Activated T-helper 17 cell treated with anti-CD3 and anti-CD28 coated beads, Interleukin-2, amount 50 U/mL, for 72 hours (primary cell): ENCODE measurements at places on chromosomes 11 and 22.

DNA sequence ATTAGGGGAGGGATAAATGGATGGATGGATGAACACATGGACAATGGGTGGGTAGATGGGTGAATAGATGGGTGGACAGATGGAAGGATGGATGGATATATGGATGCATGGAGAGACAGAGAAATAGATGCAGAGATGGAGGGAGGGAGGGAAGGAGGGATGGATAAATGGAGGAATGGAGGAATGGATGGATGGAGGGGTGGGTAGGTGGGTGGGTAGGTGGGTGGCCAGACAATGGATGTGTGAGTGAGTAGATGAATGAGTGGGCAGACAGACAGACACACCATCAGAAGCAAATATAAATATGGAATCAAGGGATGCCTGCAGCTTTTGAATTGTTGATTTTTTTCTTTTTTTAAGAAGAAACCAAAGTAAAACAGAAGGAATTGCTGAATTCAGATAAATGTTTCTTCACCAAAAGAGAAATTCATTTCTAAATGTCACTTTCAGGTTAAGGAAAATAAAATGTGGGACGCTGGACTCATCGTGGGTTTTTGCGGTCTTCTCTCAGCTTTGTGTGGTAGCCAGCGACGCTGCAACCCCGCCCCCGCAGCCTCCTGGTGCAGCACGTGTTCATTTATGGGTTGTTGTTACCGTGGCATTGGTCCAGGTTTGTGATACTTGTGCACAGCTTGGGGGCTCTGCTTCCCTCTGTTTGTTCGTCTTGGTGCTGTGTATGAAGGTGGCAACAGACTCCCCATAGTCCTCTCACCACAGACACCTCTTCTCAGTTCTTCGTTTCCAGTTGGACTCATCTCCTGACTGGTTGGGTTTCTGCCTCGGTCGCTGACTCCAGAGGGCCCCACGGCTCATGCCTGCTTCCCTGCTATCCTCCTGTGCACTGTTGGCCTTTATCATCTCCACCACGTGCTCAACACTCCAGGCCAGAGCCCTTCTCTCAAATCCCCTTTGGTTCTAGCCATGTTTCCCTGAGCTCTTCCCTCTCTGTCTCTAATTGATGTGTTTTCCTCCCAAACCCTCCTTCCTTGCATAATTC lies 76.4 kb downstream of the CDKN1C start:
- peak; percentile 18 for ATAC-seq

DNA sequence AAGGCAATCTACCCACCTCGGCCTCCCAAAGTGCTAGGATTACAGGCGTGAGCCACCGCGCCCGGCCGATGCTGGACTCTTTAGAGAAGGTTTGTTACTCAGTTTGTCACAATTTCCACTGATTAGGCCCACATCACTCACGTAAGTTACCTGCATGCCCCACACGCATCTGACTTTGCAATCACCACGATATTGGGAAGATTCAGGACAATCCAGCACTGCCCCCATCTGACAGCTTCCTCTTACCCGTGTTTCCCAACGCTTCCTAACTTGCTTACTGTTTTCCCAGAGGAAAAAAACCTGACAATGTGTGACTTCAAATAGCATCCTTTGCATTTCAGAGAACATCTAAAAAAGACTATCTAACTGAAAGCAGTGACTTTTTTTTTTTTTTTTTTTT lies 21.8 kb upstream of the EIF3M start:
- no peak for ATAC-seq

DNA sequence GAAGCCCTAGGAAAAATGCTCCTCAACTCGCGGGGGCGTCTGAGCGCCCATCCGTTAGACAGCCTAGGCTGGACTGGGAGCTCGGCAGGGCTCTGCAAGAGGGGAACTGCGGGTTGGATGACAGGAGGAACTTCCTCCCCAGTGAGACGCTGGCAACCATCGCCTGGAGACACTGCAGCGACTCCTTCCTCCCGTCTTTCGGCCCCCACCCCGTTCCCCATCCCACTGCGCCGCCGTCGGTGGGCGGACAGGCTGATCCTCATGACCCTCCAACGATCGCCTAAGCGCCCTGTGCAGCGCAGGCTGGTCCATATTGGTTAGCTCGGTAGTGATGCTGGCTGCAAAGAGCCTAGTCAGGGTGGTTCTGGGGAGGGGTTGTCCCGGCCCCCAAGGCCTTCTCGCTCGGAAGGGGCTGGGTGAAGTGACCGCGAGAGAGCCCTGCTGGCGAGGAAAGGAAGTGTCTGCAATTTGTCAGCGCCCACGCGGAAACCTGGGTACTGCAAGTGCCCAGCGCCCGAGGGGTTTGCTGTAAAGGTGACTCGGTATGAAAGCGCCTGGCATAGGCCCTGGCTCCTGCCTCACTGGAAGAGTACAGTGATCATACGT lies 638 bp downstream of the NRGN start:
- ATAC-seq = peak; percentile 64

GRCh38 chr11:66986178-66986545 lies 11.1 kb downstream of the C11orf86 start:
- no peak for ATAC-seq

DNA sequence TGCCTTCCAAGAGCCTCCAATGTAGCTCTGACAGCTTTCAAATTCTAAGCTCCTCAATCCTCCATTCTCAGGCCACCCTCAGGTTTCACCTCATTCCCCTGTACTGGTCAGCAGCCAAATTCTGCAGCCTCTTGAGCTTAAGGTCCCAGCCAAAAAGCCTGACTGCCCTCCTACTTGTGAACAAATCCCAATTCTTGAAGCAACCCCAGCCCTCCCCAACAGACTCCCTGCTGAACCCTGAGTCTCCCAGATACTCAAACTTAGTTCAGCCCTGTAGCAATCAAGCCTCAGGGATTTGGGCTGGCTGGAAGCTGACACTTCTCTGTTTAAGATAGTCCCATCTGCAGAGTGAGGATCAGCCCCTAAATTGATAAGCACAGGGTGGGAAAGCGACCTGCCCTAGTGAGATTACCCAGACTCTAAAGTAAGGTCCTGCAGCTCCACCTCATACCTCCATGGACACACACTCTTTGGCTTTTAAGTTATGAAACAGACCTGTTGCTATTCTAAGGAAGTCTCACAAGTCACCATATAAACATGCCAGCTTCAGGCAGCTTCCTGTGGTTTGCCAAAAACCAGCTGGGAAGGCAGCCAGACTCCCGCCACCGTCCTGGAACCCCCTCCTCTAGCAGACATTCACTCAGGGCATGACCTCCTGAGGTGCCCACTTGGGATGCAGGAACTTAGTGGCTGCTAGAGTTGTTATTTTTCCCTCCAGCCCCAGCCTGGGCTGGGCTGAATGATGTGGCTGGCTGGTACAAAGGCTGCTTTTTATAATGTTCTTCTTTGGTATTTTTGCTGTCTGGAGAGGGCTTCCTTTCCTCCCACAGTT lies 82.5 kb upstream of the PICALM start:
- peak; percentile 19 for ATAC-seq

DNA sequence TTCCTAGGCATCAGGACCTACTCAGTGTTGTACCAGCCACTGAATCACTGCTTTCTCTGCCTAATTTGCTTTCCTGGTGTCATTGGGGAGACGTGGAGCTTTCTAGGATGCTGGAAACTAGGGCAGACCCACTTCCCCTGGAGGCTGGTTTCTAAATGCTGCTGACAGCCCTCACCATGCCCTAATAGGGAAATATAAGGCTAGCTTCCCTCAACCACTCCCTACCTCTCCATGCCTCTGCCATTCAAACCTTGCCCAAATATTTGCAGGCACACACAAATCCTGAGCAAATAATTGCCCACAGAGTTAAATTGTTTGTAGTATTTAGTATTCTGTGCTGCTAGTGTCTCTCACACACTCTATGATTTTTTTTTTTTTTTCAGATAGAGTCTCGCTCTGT lies 310.2 kb downstream of the DDX10 start:
- no peak for ATAC-seq

DNA sequence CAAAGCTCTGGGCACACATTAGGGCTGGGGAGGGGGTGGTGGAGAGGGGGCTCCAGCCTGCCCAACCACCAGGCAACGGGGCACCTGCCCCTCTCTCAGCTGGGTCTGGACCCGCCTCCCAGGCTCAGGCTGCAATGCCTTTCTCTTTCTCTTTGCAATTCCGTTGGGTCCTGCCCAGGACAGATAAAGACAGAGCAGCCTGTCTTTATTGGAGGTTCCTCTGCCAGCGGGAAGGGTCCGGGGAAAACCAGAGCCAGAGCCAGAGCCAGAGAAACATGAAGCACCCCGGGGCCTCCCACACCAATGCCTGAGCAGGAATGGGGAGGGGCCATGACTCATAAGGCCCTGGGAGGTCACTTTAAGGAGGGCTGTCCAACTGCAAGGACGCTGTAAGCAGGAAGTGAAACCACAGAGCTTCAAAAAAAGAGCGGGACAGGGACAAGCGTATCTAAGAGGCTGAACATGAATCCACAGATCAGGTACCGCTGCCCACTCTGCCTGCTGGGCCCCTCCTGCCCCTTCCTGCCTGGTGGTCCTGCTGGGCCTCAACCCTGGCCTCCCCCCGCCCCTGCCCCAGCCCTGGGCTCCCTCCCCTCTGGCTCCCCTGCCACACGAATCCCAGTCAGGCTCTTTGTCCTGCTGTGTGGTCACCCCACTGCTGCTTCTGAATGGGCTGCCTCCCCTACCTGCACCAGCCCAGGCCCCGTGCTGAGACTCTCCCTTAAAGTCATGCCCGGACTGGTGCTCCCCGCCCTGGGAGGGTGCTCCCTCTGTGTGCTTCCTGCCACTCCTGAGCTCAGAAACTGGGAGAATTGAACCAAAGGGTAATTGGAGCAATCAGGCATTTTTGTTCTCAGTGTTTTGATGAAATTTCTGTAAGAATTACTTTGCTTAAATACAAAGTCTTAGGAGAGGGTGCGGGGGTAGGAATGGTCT lies at the start of gene APOBEC3B:
APOBEC3B (plus strand) TSS at position 356 of the 936 bp plus-strand sequence; CDS start at position 463, 107 bp downstream.
- peak; percentile 71 for ATAC-seq

GRCh38 chr11:1630271-1630670 lies 696 bp downstream of the KRTAP5-5 start:
- no peak for ATAC-seq

GRCh38 chr11:73323464-73323863 lies 15.4 kb downstream of the ARHGEF17 start:
- ATAC-seq = no peak

DNA sequence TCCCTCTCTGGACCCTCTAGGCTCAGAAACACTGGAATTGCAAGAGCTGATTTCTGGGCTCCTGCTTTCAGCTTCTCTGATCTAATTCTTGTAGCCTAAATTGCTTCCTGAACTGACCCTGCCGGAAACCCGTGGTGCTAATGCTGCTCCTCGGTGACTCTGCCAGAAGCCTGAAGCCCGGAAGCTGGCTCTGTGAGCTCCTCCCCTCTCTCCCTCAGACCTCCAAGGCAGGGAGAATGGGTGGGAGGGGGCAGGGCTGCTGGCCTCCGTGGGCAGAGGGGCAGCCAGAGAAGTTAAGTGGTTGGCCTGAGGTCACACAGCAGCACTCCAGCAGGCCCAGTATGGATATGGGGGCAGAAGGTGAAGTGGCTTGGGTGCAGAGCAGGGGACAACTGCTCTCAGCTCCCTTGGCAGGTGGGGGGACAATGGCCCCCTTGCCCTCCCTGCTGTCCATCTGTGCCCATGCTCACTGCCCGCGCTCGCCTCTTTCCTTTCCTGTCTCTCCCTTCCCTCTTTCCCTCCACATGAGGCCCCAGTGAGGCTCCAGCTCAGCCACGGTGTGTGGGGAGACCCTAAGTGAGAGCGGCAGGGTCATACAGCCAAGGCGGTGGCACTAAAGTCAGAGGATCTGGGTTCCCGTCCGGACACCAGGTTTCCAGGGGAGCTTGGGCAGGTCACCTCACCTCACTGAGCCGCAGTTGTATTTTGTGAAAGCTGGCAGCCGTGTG lies 16.2 kb downstream of the CAPN5 start:
- ATAC-seq = peak; percentile 88

- no peak for ATAC-seq
Observed at GRCh38 chr11:61378713-61379313, 13.6 kb upstream of the TMEM216 start.

- no peak for ATAC-seq
Observed at GRCh38 chr11:46520971-46521745, 72.7 kb downstream of the AMBRA1 start.

GRCh38 chr22:30062950-30063349 lies 17.3 kb upstream of the HORMAD2 start:
- no peak for ATAC-seq

DNA sequence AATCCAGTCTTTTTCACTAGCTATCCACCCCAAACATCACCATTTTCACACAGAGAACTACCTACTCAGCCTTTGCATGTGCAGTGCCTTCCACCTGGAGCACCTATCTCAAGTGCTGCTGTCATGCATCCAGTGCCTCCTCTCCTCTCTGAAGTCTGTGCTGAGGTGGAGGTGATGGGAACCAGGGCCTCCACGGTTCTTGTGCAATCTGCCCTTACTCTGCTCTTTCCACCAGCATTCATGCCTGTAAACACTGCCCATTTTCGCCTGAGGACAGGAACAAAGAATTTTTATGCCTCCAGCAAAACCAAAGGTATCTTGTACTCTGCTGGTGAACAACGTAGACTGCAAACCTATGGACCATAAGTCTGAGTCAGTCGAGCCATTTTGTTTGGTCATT lies 27.0 kb downstream of the PITPNB start:
- no peak for ATAC-seq

GRCh38 chr11:35367491-35367890 lies 51.9 kb downstream of the SLC1A2 start:
- ATAC-seq = no peak

DNA sequence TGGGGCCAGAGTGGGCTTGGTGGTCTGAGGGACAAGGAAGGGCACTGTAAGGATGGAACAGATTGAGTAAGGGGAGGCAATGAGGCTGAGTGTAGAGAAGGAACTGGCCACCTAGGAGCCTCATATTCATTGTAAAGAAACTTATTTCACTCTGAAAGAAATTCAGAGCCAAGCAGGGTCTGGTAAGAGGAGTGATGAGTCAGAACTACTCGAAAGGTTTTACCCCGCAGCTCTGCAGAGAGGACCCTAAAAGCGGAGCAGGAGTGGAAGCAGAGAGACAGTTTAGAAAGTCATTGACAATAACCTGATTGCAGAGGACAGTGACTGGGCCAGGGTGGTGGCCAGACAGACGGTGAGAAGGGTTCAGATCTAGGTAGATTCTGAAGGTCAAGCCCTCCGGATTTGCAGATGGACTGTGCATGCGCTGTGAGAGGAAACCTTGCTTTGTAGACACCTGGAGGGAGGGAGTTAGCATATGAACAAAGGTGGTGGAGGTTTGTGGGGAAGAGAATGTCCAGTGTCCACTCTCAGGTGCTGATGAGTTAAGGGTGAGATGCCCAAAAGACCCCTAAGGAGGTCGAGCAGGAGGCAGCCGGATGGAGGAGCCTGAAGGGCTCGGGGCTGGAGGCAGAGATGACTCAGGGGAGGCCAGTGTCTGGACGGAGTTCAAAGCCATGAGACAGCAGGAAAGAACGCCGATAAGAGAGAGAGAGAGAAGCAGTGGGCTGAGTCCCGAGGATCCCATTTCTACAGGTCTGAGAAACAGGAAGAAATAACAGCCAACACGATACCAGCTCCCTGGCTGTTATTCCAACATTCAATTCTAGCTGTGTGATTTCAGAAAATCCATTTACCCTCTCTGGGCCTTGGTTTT lies 546.0 kb downstream of the BRD1 start:
- no peak for ATAC-seq

GRCh38 chr22:35777335-35777975 lies 59.8 kb downstream of the APOL5 start:
- ATAC-seq = no peak
